ENCODE measurements at places on chromosomes 4 and X.
A peak's percentile ranks its signal among the peaks of the same experiment; 100 is the strongest.

GRCh38 chr4:40040908-40041307 lies 15.7 kb upstream of the N4BP2 start:
- DNase-seq: no peak

- DNase-seq: no peak
Observed at GRCh38 chr4:110518889-110519490, 43.0 kb downstream of the ENPEP start.

DNA sequence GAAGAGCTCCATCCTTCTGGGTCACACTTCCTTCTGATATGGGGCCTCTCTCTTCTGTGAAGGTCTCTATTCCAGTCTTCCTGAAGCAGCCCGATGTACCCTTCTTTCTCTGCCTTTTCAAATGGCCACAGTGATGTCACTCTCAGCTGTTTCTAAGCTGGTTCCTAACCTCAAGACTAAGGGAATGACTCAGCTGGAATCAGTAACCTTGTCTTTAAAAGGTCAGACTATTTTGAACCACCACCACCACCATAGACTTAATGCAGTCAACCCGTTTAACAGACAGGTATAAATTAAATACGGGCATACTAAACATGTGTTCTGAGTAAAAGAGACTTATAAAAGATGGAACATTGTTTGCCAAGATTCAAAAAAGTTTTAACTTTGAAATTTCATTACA lies 121.0 kb downstream of the PPA2 start:
- no peak for DNase-seq

- DNase-seq: no peak
Observed at GRCh38 chrX:69305333-69306062, 140.2 kb upstream of the PJA1 start.

- no peak for DNase-seq
Observed at GRCh38 chrX:13694983-13695382, 6.1 kb downstream of the RAB9A start.

DNA sequence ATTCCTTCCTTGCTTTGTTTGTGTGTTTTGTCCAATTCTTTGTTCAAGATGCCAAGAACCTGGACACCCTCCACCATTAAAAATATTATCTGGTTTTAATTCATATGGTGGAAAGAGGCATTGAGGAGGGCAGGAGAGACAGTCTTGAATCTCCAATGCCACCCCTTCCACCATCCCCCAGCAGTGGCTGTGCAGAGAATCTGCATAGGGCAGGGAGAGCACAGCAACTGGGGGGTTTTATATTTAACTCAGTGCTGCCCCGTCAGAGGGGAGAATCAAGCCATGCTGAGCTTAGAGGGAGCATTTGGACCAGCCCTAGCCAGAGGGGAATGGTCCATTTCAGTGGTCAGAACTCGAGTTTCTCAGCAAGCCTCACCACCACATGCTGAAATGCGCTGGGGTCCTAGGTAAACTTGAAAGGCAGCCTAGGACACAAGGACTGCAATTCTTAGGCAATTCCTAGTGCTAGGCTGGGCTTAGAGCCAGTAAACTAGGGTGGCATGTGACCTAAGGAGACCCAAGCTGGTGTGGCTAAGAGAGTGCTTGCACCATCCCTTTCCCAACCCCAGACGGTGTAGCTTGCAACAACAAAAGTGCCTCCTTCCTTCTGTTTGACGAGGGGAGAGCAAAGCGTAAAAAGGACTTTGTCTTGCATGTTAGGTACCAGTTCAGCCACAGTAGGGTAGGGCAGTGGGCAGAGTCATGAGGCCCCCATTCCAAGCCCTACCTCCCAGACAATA lies 34.2 kb downstream of the CCDC158 start:
- DNase-seq: no peak

DNA sequence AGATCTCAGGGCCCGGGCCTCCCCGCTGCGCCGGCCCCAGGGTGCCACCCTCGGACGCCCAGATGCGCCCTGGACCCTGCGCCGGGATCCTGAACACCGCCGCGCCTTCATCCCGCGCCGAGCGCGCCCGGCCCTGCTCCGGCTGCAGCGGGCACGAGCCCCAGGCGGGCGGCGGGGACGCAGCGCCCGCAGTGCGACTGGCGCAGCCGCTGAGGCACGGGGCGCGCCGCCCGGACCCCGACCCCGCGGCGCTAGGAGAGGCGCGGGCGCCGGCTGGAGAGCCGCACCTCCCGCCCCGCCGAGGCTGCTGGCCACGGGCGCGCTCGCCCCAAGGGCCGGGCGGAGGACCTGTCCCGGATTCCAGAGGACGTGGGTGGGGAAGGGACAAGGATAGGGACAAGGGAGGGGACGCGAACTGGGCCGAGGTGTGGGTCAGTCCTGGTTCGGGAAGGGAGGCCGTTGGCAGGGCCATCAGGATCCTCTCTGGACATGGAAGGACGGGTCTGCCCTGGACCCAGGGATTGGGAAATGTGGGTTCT lies 1.1 kb downstream of the ZFYVE28 start:
- no peak for DNase-seq

DNA sequence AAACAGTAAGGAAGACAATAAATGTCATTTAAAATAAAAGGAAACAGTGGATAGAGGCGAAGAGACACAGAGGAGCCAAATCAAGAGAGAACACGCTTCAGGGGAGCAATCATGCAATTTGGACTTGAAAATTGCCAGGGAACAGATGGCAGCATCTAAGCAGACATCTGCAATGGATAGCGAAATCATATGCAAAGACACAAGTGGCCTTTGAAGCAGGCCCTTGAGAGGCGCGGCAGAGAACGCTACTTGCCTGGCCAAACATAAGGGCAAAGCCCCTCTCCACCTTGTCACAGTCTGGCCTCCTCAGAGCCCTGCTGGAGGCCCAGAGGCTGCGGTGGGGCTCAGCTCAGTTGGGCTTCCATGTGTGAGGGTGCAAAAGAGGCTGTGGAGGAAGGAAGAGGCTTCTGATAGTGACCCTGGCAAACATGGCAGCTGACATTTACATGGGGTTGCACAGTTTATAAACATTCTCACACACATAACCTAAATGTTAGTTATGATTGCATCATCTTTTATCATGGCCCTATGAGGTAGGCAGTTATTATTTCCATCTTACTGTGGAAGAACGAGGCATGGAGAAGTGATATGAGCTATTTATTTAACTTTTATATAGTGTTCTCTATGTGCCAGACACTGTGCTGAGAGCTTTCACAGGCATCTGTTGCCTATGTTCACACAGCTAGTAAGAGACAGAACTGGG lies 18.3 kb downstream of the ADGRG4 start:
- DNase-seq: no peak

GRCh38 chrX:11970578-11971359 lies 167.5 kb upstream of the FRMPD4 start:
- DNase-seq: no peak

GRCh38 chrX:132191938-132192337 lies 27.3 kb downstream of the RAP2C start:
- no peak for DNase-seq

DNA sequence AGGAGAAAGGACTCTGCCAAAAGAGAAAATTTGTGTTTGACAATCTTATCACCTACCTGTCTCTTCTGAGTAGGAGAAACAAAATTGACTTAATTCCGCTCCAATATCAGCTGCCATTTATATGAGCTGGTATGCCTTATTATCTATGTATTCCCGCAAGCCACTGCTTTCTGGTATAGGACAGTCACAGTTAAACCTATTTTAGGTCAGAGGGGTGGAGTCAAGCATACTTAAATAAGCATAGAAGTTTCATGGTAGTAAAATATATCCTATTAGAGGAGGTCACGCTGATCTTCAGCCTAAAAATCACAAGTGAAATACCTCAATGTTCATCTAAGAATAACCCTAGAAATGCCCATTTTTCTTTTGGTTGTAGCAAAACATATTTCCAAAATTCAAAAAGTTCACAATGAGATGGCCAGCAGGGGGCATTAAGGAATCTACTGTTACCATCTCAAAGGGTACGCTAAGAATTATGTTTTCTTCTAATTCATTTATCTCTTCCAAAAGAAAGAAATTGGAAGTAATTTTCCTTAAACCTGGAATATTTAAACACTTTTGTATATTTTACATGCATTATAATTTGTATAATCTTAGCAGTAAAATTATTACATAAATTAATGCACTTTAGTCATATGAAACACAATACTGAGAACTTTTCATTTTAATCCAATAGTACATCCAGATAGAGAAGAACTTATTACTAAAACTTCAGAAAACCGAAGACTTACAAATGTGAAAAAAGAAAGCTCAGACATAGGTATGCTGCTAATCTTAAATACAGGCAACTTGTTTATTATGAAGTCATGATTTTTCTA lies 10.5 kb downstream of the PPAT start:
- DNase-seq: peak; percentile 6

DNA sequence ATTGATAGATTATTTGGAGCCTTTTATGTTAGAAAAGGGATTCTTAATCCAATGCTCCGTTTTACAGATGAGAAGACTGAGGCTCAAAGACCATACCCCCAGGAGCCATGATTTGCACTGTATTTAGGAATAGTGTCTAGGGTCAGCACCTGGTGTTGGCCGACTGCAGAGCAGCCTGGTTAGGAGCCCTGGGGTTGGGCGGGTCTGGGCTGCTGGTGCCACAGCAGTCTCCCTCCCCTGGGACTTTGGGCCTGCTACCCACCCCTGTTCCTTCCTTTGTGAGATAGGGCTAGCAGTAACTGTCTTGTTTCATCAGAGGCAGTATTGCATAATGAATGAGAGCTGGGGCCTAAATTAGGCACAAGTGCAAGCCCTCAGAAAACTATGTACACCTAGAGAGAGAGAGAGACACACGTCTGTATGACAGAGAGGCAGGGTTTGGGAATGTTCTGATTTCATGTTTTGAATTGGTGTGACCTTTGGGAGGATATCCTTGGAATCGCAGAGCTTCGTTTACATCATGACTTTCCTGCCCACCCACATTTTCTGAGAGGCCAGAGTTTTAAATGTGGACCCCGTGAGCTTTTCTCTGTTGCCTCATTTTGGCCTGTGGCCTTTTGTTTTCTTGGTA lies 111.7 kb downstream of the PTTG2 start:
- no peak for DNase-seq

- no peak for DNase-seq
Observed at GRCh38 chr4:145546175-145546915, 64.7 kb downstream of the SMAD1 start.

Measured in substantia nigra (tissue), 51 donors.